ENCODE measurements at places on chromosomes 7 and 10.

DNA sequence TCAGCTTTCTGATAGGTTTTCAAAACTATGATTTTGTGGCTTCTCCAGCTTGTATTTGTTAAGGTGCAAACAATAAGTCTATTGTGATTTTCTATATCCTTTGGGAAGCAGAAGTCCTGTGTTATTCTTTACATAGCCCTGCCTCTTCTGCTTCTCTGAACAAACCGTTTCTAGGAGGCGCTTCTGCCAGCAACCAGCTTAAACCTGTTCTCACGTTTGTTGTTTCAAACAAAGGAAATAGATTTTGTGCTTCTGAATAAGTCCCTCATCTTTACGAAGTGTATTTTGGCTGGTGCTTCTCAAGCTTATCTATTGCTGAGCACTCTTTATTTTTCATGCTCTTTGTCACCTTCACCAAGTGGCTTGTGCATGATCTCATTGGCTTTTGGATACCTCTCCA, 61.0 kb downstream of the VTI1A start:
- DNase-seq: no peak

GRCh38 chr10:47137311-47137851, 162.6 kb upstream of the GDF10 start:
- no peak for DNase-seq

- no peak for DNase-seq
These were observed 267.5 kb upstream of the SP4 start for GRCh38 chr7:21160401-21160800.

DNA sequence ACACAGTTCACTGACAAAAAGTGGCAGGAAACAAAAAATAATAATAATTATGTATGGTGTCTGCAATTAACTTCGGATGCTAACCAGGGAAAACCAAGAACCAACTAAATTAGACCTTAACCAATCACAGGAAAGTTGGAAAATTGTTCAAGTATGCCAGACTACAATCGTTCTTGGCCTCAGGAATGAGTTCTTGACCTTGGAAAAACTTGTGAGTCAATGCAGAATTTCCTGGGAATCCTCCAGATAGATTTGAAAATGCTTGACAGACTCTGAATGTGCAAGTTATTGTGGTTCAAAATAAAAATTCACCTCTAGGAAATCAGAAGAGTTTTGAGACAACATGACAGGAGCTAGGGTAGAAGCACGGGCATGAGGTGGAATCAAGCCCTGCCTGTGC, 171.5 kb downstream of the C7orf25 start:
- no peak for DNase-seq

GRCh38 chr7:151252561-151252835, 4.0 kb upstream of the SMARCD3 start:
- DNase-seq: peak; percentile 39

- DNase-seq: no peak
These were observed 68.9 kb upstream of the ADO start for GRCh38 chr10:62735464-62736167.

DNA sequence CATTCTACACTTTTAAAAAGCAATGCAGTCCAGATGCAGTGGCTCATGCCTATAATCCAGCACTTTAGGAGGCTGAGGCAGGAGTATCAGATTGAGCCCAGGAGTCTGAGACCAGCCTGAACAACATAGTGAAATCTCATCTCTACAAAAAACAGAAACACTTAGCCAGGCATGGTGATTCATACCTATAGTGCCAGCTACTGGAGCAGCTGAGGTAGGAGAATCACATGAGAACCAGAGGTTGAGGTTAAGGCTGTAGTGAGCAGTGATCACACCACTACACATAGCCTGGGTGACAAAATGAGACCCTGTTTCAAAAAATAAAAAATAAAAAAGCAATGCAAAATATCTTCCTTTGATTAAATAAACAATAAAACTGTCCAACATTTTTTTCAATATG, 205.2 kb downstream of the GRM8 start:
- no peak for DNase-seq

GRCh38 chr7:86863452-86863851, 196.0 kb downstream of the ELAPOR2 start:
- DNase-seq: no peak

- DNase-seq: no peak
These were observed 177.4 kb downstream of the CDCA7L start for GRCh38 chr7:21768279-21768678.

DNA sequence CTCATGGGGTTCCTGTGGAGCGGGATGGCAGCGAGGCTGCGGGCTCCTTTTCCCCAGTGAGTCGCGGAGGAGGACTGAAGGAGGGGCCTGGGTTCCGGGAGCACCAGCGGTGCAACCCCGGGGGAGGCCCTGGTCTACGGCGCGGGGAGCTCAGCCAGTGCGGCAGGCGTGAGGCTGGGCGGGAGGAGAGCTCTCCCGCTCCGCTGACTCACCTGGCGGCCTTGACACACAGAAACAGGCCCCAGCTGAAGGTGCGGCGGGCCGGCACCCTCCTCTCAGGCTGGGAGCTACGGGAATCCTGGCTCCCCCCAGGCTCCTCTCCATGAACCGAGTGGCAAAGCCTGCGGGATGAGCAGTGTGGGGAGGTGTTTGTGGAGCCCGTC, 6.8 kb upstream of the NOM1 start:
- DNase-seq: peak; percentile 40

- DNase-seq: no peak
These were observed 92.0 kb downstream of the LSMEM1 start for GRCh38 chr7:112572669-112573301.

- DNase-seq: no peak
These were observed 1.7 kb downstream of the ARHGAP12 start for GRCh38 chr10:31926765-31927564.

GRCh38 chr7:122556873-122557542, 141.9 kb downstream of the RNF133 start:
- DNase-seq: no peak

GRCh38 chr7:101226721-101227120, 8.8 kb downstream of the ZNHIT1 start:
- no peak for DNase-seq

- no peak for DNase-seq
These were observed 377.4 kb downstream of the HTR7 start for GRCh38 chr10:90480466-90480865.

- DNase-seq: no peak
These were observed 580.5 kb downstream of the AUTS2 start for GRCh38 chr7:70178787-70179186.

DNA sequence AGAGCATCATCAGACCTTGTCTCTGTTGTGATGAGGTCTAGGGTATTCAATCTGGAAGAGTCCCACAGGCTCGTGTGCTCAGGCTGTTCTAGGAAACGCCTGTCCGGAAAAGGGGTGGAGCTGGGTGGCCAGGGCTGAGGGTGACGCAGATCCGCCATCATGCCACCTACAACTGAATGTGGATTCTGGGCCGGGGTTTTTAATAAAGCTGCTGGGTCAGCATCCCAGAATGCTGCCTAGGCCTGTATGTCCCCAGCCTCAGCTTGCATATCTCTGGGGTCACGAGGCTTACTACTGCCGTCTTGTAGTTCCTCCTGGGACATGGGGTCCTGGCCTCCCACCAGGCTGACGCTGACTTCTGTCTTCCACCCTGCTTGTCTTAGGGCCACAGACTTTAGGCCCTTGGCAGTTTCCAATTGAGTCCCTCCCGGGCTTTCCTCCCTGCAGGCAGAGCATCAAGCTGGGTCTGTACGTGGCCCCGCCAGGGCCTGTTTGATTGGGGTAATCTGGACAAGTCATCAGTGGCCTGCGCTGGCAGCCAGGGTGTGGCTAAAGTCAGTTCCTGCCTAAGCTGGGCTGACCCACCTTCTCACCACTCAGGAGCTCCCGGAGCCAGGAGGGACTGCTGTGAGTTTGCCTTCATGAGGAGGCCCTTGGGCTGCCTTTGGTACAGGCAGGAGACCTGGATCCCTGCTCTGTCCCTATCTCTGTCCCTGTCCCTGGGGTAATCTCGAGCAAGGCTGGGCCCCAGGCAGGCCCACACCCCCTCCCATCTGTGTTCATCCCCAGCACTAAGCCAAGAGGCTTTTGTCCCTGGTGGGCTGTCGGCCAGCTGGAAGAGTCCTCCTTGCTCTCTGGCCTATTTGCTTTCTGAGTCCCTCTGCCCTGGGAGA, 79.9 kb downstream of the ZMIZ1 start:
- DNase-seq: peak; percentile 90

- no peak for DNase-seq
These were observed 104.2 kb upstream of the CDCA7L start for GRCh38 chr7:22049766-22050500.

DNA sequence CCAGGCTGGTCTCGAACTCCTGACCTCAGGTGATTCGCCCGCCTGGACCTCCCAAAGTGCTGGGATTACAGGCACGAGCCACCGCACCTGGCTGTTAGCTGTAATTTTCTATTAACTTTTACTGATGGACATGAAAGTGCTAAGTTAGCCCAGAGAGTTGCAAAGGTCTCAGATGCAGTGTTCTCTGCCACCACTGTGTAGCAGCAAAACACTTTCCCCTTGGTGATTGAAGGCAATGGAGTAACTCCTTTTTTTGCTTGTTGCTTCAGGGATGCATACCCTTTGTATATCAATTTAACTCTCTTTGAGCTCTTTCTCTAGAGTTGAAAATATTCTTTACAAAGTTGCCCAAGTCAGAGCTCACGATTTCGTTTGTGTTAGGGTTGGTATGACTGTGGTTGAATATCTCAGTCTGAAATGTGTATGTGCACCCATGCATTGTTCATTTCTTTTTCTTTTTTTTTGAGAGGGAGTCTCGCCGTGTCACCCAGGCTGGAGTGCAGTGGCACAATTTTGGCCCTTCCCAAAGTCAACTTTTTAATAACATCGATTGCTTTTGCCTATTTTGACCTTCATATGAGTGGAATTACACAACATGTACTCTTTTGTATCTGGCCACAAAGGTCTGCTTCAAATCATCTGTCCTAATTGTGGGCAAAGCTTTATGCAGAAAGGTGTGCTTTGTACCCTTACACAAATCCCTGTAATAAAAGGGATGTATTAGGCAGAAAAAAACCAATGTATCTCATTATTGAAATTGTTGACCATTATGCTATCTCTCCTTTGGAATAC, 52.6 kb downstream of the GTF2I start:
- DNase-seq: no peak

DNA sequence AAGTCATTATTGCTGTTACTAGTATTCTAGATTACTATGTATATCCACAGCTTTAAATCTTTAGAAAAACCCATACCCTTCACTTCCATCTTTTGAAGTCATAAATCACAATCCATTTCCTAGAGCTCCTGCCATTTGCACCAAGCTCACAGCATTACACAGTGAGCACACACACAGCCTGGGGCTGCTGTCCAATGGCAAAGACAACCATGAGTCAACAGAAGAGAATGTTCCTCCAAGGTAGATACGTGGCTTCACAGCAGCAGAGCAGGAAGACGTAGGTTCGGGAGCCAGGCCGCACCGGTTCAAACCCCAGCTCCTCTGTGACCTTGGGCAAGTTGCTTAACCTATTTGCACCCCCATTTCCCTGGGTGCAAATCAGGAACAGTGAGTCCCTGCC, 234.6 kb downstream of the DIP2C start:
- peak; percentile 78 for DNase-seq

DNA sequence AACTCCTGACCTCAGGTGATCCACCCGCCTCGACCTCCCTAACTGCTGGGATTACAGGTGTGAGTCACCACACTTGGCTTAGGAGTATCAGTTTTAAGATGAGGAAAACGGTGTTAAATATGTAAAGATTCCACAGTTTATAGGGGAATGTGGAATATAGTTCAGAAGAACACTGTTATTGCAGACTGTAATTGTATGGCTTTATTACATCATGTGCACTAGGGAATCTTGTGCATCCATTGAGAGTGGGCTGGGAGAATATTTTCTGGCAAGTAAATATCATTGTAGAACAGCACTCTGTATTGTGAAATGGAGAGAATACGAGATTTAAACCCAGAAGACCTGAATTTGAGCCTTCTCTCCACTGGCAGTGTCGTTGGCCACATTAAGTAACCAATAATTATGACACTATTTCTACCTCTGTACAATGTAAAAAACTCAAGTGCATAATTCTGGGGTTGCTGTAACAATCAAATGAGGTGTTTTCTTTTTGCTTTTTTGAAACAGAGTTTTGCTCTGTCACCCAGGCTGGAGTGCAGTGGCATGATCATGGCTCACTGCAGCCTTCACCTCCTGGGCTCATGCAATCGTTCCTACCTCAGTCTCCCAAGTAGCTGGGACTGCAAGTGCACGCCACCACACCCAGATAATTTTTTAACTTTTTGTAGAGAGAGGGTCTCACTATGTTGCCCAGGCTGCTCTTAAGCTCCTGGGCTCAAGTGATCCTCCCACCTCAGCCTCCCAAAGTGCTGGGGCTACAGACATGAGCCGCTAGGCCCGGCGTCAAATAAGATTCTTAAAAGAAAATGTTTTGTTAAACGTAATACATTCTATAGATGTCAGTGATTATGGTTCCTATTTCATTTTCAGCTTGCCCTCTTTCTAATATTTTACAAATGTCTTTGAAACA, 12.0 kb upstream of the PARD3 start:
- no peak for DNase-seq

DNA sequence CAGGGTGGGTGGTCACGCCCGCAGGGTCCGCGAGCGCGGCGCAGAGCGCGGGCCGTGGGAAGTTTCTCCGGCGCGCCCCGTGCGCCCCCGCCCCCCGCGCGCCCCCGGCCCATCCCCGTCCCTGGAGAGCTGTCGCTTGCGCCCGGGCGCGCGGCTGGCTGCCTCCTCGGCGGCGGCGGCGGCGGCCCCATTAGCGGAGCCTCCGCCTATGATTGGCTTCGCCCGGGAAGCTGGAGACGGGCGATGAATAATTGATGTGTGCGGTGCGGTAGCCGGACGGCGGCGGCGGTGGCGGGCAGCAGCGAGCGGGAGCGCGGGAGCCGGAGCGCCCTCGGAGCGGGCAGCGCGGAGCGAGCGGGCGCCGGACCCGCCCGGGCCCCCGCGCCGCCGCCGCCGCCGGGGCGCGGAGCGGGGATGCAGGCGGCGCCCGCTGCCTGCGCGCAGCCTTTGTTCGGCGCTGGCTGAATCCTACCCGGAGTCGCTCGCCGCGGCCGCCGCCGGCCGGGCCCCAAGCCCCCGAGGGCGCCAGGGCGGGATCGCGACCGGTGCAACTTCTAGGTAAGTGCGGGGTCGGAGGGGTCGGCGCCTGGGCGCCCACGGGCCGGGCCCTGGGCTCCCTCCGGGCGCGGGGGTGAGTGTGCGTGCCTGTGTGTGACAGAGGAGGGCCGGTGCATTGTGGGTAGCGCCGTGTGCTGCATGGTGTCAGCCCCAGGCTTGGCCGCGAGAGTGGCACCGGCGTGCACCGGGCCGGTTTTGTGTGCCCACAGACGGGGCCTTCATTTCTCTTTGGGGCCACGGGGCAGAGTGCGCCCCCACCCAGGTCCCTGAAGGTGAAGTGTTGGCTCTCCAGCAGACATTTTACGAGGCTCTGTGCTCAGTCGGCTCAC, 103.8 kb upstream of the PPIF start:
- DNase-seq: peak; percentile 83

- DNase-seq: no peak
These were observed 55.4 kb downstream of the EEPD1 start for GRCh38 chr7:36208426-36208825.

GRCh38 chr7:28556025-28556424, 143.7 kb downstream of the CREB5 start:
- DNase-seq: no peak

All from adrenal gland (tissue), 19 donors.